Activated naive CD4-positive, alpha-beta T cell (primary cell): ENCODE measurements at places on chromosomes 11 and 22.

DNA sequence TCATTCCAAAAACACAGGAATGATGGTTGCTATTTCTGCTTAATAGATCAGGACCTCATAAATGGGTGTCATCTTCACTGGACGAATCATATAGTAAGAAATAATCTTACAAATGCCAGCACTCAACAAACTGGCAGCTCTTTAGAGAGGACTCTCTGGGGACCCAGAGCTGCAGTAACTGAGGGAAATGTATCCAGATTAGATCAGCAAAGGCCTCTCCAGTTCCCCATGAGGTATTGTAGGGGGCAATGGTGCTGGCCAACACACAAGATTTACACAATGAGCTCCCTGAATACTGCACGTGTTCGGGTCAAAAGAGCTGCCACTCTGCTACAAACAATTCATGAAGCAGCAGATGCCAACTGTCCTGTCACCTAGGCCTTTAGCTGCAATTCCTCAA lies 110.2 kb downstream of the RBFOX2 start:
- no peak for DNase-seq

DNA sequence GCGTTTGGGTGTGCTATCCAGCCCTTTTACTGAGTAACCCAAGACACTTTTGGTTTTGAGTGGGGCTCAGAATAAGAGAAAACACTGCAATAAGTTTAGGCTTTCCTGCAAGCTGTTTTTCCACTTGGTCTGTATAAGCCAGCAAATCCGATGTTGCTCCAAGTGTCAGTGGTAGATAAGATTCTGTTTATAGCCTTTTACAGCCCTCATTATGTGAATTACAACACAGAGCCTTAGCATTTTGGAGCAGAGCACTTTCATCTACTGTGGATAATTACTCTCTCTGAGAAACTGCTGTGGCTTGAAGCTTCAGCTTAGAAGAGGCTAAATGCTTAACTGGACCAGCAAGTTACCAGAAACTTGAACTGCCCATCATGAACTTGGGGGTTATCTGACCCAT lies 601.1 kb downstream of the JRKL start:
- DNase-seq, result no peak

DNA sequence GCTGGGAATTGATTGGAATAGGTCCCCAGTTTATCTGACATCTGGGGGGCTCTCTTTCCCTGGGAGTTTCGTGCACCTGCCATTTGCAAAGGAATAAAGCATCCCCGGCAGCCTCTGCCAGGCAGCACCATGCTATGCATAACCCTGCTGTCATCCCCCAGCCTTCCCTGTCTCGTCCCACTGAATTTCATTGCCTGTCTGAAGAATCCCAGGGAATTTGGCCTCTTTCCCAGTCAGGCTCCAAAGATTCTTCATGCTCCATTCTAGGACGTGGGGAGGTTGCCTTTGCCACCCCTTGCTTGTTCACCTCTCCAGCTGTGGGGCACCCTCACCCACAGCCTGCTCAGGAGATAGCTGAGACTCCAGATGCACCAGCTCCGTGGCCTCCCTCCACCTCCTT lies 195.1 kb upstream of the TBCEL start:
- no peak for DNase-seq

DNA sequence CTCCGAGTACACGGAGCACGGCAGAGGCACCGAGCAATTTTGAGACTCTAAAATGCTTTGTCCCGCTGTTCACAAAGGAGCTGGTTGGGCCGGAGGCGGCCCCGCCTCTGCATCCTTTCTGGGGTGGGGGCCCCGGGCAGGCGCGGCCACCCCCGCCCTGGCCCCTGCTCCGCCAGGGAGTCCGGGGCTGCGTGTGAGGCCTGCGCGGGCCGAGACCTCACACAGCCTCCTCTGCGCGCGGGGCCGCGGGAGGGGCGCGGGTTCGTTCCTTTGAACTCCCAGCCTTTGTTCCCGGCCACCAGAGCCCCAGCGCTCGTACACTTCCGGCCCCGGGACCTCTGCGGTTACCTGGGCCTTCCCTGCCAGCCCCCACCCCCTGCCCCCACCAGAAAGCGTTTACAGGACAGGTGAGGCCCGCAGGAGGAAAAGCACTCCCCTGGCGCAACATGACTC lies 1.6 kb downstream of the FGF19 start:
- no peak for DNase-seq

DNA sequence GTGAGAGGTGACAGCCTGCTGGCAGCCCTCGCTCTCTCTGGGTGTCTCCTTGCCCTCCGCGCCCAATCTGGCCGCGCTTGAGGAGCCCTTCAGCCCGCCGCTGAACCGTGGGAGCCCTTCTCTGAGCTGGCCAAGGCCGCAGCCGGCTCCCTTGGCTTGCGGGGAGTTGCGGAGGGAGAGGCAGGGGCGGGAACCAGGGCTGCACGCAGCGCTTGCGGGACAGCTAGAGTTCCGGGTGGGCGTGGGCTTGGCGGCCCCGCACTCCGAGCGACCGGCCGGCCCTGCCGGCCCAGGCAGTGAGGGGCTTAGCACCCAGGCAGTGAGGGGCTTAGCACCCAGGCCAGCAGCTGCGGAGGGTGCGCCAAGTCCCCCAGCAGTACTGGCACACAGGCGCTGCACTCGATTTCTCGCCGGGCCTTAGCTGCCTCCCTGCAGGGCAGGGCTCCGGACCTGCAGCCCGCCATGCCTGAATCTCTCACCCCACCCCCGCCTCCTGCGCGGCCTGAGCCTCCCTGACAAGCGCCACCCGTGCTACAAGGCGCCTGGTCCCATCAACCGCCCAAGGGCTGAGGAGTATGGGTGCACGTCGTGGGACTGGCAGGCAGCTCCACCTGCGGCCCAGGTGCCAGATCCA lies 1526.1 kb downstream of the FAM181B start:
- DNase-seq, result no peak

- no peak for DNase-seq
Observed at GRCh38 chr11:130578738-130579368, 130.4 kb downstream of the ADAMTS15 start.

DNA sequence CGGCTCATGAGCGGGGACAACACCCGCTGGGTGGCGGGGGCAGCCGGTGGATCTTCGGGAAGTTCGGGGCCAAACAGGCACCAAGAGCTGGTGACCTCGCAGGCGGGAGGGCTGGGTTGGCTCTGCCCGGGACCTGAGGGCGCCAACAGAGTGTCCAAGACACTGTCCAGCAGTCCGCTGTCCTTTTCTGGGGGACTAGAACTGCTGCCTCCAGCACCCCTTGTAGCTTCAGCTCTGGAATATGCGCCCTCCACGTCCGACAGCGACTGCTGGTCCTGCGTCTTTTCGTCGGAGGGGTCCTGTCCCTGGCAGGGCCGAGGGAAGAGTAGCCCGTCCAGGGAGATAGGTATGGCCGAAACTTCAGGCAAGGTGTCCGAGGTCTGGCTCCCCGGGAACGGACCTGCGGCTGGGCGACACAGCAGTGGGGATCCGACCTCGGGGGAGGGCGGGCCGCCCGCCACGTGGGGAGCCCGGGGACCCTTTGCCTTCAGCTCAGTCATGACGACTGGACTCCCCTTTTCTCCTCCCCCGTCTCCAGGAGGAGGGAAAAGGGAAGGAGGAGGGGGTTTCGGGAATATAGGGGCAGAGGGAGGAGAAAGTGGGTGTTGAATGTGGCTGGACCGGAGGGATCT lies 926 bp downstream of the PGR start:
- no peak for DNase-seq

DNA sequence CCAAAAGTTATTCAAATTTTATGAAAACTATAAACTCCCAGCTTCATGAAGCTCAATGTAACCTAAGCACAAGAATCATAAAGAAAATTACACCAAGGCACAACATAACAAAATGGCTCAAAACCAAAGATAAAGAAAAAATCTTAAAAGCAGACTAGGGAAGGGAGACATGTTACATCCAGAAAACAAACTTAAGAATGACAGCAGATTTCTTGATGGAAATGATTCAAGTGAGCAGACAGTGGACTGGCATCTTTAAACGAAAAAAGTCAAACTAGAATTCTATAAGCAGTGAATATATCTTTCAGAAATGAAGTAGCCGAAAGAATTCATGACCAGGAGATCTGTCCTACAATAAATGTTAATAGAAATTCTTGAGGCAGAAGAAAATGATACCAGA lies 75.6 kb downstream of the SHANK2 start:
- DNase-seq, result no peak

DNA sequence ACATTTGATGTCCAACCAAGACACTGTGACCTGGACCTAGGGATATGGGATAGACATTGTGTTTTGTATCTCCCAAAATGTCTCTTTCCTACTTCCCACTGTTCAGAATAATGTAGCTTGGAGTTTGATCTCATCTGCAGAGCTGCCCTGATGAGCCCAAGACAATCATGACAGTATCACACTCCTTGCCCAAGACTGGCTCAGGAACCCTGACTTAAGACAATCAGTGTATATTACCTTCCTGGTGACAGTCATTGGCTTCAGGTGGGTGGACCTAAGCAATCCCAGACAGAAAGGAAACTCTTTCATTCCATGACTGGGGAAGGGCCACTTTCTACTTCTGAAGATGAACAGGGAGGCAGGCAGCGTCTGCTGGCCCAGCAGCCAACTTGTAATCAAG lies 14.3 kb upstream of the RTN4RL2 start:
- DNase-seq, result no peak

DNA sequence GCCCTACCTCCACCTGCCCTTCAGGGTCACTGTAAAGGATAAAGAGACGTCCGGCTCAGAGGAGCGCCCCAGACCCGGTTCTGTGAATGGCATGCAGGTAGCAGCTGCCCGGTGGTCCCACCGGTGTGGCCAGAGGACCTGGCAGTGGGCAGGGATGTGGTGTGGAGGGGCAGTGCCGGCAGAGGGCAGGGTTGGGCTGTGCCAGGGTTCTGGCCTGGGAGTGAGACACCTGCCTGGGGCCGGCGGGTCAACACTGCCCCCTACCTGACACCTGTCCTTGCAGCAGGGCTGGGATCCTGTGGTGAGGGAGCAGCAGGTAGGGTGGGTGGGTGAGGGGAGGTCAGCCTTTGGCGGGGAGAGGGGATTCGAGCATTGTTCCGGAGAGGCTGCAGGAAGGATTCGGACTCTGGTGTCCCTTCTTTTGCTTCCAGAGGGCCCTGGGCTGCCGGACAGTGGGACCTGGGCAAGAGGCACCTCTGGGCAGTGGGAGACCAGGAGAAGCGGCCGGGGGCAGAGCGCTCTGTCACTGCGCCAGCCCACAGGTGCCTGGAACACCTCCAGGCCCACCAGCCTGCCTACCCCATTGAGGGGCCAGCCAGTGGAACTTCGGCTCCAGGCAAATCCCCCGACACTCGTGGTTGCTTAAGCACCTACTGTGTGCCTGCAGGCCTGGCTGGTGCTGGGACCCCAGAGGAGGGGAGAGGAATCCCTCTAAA lies 1.6 kb upstream of the PHLDA2 start:
- no peak for DNase-seq

GRCh38 chr11:60280412-60280811 lies at the start of gene MS4A4A:
TSS of gene MS4A4A (plus strand) at chr11:60280666. CDS start at chr11:60280676, 10 bp downstream.
- DNase-seq, result no peak

- no peak for DNase-seq
Observed at GRCh38 chr11:130070846-130071200, 1.1 kb downstream of the APLP2 start.

GRCh38 chr22:21445437-21446127 lies 21.6 kb upstream of the TMEM191C start:
- no peak for DNase-seq

DNA sequence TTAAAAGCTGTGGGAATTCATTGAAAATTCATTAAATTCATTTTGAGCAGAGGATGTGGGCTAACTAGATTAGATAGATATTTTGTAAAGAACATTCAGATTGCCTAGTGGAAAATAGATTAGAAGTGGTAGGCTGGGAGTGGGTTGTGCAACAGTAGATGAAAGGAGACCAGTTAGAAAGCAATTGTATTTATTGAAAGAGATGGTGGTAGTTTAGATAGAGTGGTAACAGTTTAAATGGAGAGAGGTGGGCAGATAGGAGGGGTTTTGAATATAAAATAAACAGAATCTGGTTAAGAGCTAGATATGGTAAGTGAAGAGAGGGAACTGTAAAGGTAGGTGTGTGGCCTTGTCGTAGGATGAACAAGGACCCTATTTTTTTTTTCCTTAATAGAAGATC lies 34.5 kb downstream of the METTL15 start:
- DNase-seq, result no peak

- no peak for DNase-seq
Observed at GRCh38 chr11:62472063-62472884, 53.4 kb downstream of the SCGB1A1 start.

DNA sequence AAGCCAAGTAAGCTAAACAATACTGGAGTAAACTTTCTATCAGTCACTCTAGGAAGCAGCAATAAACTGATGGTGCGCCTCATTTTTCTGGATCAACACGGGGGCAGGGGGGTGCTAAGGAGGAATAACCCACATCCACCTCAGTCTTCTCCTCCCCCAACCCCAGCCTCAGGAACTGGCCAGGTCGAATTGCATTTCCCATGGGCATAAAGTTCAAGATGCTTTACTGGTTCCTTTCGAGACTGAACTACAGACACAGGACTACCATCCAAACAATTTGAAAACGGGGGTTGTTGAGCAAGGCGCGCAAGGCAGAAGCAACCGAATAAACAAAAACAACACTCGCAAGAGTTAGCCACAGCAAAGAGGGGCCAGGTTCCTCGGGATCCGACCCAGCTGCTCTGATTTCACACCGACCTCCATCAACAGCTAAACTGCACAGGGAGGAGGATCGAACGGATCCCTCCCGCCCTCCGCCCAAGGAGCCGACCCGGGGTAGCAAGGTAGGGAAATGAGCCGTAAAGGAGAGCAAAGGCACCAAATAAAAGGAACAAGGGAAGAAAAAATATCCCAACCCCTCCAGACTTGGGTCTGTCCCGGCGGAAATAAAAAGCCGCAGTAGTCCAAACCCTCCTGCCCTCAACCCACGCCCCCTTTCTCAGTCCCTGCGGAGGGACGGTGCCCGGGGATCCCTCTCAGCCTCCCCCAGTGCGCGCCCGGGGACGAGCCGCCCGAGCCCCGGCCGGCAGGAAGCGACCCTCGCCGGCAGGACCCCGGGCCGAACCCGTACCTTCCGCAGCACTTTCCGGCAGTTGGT lies 801 bp downstream of the SESN3 start:
- no peak for DNase-seq

DNA sequence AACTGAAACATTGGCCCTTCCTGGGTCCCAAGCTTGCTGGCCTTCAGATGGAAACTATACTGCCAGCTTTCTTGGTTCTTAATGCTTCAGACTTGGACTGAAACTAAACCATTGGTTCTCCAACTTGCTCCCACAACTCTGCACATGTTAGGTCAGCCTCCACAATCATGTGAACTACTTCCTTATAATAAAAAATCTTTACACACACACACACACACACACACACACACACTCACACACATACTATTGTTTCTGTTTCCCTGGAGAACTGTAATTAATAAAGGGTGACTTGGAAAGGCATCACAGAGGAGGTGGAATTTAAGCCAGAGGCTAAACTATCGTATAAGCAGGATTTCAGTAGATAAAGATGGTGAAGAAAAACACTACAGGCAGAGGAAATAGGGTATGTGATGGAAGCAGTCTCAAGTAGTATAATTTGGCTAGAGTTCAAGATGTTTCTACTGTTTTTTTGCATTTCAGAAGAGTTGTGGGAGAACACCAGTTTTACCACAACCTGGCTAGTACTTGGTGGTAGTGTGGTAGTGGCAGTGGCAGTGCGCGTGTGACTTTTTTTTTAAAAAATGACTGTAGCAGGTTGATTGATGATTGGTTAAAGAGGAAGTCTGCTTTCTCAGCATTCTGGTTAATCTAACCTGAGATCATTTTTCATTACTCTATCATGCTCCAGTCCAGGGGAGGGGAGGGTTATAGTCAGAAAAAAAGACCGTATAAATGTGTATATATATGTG lies 70.1 kb downstream of the PDE3B start:
- DNase-seq, result no peak

GRCh38 chr22:46366801-46367706 lies 31.5 kb downstream of the TRMU start:
- no peak for DNase-seq
